ENCODE measurements at places on chromosomes 5 and 9. TPM values are rescaled to one million over a fixed set of nuclear protein-coding genes. Genes with fewer than 3 reads are reported as not detected.
A peak's percentile ranks its signal among the peaks of the same experiment; 100 is the strongest.

The PTCD2 gene
- total RNA-seq: 6.6 TPM

The MCTP1 gene
- total RNA-seq: 38.9 TPM

The ABCA2 gene
- 32.8 TPM for total RNA-seq

The CCDC187 gene
- total RNA-seq: not detected

The IPO11 gene
- 31.7 TPM for total RNA-seq

The PCDH12 gene
- 9.3 TPM for total RNA-seq

The PCDHGB3 gene
- 4.9 TPM for total RNA-seq

The NEUROG1 gene
- not detected for total RNA-seq

The TLR4 gene
- 31.3 TPM for total RNA-seq

The HTR4 gene
- total RNA-seq: 0.33 TPM

The TCF7 gene
- 1.6 TPM for total RNA-seq

The IL5 gene
- not detected for total RNA-seq

The GABBR2 gene
- total RNA-seq: not detected

The TOR2A gene
- total RNA-seq: 4.9 TPM

The FBXL7 gene
- 22.1 TPM for total RNA-seq

DNA sequence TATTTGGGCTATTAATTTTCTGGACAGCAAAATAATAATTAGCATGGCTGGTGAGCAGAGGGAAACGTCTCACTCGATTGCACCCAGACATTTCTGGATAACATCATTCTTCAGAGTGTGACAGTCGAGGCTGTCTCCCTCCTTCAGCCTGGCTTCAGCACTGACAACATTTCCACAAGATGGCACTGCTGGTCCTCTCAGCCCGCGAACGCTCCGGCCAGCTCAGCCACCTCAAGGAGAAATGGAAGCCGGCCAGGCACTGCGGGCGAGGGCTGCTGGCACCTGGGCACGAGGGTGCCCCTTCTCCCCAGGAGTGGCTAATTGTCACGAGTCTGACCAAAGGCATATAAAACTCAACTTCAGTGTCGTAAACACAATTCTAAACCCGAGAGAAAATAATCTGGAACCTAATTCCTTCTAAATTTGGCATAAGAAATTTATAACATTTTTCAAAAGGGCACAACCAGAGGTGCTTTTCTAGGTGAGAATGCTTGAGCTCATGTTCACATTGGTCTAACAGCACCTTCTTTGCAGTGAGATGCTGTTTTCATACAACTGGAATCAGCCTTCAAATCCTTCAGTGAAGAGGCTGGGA lies 65.9 kb downstream of the DAP start:
- peak; percentile 87 for DNase-seq

DNA sequence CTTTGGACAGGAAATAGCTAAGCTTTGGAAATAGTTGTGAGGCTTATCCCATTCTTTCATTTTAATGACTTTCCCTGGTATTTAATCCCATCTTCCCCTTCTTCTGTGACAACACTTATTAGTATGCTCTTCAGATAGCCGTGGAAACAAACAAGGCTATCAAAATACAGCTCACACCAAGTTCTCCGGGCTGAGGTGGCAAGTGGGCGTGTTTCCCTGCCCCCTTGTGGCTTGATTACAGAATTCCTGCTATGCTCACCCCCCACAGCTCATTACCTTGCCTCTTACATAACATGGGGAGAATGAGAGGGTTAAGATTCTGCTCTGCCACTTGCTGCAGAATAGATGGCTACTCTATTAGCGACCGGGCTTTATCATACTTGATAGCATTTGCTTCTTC lies 437.1 kb upstream of the TLE4 start:
- DNase-seq: no peak

- DNase-seq: no peak
These were observed 308.0 kb upstream of the IRX2 start for GRCh38 chr5:3059488-3059887.

DNA sequence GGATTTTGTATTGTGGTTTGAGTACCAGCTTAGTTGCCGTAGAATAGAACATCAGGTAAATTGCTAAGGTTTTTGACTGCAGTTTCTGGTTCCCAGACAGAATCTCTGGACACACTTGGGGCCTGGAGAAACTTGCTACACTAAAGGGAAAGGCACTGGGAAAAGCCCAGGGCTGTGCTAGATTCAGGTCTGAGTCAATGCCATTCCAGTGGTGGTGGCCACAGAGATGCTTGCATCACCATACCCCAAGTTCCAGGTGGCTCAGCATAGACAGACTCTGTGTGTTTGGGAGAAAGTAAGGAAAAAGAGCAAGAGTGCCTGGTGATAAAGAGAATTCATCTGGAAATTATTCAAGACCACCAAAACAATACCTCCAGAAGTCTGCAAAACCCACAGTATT lies 120.6 kb downstream of the HMHB1 start:
- no peak for DNase-seq

DNA sequence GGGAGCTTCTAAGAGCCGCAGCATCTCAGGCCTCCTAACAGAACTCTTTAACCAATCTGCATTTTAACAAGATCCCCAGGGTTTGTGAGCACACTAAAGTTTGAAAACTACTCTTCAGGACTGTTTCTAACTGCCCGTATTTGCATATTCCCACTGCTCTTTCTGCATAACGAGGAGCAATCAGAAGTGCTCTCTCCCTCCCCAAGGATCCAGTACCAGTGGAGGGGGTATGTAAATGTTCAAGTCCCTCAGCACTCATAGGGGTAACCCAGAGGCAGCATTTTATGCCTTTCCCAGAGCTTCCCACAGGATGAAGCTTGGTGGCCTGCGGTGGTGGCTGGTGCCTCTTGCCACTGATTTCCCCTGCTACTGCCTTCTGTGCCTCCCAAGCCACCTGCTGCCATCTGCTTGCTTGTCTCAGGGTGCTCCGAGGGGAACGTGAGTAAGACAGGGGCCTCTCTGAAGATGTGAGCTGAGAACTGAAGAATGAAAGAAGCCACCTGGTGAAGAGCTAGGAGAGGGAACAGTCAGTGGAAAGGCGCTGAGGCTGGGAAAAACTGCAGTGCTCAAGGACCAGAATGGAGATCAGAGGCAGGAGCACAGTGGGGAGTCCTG lies 30.0 kb upstream of the PPP1R2B start:
- no peak for DNase-seq

- DNase-seq: no peak
These were observed 48.4 kb upstream of the PWWP2A start for GRCh38 chr5:160167624-160168165.

- DNase-seq: no peak
These were observed 31.2 kb downstream of the NIPSNAP3B start for GRCh38 chr9:104795082-104795481.

GRCh38 chr9:85079349-85079748 lies 409.8 kb downstream of the NTRK2 start:
- no peak for DNase-seq

DNA sequence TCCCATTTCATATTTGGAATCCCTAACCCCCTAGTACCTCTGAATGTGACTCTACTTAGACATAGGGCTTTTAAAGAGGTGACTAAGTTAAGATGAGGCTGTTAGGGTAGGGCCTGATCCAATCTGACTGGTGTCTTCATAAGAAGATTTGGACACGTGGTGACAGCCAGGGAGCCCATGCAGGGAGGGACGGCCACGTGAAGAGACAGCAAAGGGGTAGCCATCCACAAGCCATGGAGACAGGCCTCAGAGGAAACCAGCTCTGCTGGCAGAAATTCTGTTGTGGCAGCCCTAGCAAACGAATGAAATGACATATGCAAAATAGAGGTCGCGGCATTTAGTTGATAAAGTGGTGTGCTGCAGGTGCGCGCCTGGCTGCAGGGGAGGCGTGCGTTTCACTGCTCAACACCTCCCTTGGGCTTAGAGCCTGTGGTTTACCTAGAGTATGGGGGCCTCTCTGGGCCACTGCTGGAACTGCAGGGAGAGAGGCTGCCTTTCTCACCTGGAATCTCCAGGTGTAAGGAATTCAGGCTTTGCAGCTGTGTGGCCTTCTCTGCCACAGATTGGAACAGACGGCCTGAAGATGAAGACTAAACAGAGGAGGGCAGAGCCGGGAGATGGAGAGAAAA lies 7.1 kb upstream of the AFAP1L1 start:
- DNase-seq: no peak

DNA sequence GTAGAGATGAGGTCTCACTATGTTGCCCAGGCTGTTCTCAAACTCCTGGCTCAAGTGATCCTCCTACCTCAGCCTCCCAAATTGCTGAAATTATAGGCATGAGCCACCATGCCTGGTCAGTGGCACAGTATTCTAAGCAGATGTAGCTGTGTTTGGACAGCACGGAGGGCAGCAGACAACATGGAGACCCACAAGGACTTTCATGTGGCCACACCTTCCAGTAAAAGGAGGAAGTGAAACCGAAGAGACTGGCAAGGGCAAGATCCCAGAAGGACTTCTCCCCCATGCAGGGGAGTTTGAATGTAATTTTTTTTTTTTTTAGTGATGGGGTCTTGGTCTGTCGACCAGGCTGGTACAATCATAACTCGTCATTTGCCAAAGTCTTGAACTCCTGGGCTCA lies 172.2 kb downstream of the TRPM3 start:
- DNase-seq: no peak

DNA sequence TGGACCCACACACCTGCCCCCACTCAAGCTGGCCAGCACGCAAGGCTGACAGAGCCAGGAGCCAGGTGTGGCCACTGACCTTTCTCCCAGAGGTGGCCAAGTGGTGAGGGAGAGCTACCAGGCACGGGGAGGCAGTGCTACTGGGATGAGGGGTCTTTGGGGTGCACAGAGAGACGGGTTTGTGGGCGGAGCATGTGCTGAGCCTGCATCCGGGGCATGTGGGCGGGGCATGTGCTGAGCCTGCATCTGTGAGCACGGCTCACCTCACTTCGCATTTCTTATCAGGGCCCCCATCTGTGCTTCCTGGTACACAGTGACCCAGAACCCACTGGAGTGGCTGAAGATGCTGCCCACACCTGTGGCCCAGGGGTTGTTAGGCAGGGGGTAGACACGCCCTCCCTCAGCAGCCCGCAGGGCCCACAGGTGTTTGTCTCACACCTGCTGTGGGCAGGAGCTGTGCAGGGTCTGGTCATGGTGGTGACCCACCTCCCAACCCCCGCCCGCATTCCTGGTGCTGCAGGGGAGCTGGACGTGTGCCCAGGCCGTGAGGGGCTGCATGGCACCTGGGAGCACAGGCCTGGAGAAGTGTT lies 21.5 kb downstream of the CCDC187 start:
- no peak for DNase-seq

- no peak for DNase-seq
These were observed 2.3 kb downstream of the CRB2 start for GRCh38 chr9:123358181-123358905.

- no peak for DNase-seq
These were observed at the start of gene IL4 for GRCh38 chr5:132673939-132674630. Gene IL4 (plus strand): TSS chr5:132673989. CDS start chr5:132674051, 62 bp downstream.

DNA sequence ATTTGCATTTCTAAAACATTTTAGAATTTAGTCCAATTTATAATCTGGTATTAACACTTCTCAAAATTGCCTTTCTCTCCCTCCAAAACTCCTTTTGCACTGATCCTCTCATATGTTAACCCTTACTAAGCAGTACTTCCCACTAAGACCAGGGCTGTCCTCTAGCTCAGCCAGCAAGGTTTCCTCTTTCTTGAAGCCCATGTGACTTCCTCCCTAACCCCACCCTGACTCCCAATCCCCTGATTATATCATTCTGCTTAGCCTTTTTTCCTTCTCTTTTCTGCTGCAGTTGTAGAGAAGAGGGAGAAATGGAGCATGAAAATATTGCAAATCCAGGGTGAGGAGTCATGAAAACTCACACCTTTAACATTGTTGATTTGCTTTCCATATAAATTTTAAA lies 241.7 kb downstream of the MCTP1 start:
- DNase-seq: no peak

- no peak for DNase-seq
These were observed 53.0 kb upstream of the SIMC1 start for GRCh38 chr5:176185133-176185733.

DNA sequence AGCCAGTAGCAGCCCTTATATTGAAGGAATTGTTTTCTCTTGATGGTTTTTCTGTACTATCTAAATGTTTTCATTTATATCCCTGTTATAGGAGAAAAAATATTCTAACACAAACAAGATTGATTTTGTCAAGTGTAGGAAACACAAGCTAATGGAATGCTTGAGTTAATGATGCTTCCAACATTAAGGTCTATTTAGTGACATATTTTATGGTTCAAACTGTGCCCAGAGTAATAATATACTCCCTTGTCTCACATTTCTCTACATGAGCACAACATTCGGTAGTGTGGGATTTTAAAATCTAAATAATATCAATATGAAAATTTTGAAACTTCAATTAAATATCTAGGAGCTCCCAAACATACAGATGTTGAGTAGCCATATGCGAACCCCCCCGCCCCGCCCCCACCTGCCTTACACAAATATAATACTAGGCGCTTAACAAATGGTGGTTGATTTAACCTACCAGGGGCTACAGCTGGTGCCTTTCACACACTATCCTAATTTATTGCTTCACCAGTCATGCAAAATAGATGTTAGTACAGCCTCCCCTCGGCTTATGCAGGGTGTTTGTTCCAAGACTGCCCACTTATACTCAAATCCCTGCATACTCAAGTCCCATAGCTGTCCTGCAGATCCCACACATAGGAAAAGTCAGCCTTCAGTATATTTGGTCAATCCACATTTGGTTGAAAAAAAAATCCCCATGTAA lies 124.1 kb upstream of the ACO1 start:
- no peak for DNase-seq

DNA sequence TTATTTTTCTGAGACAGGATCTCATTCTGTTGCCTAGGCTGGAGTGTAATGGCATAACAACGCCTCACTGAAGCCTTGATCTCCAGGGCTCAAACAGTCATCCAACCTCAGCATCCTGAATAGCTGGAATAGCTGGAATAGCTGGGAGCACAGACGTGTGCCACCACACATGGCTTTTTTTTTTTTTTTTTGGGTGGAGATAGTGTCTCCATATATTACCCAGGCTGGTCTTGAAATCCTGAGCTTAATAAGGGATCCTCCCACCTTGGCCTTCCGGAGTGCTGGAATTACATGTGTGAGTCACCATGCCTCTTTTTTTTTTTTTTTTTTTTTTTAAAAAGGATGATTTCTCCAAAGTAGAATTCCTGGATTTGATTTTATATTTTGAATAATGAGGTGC lies 60.7 kb downstream of the NSD1 start:
- no peak for DNase-seq

- DNase-seq: no peak
These were observed 38.0 kb downstream of the WHRN start for GRCh38 chr9:114467226-114467750.

DNA sequence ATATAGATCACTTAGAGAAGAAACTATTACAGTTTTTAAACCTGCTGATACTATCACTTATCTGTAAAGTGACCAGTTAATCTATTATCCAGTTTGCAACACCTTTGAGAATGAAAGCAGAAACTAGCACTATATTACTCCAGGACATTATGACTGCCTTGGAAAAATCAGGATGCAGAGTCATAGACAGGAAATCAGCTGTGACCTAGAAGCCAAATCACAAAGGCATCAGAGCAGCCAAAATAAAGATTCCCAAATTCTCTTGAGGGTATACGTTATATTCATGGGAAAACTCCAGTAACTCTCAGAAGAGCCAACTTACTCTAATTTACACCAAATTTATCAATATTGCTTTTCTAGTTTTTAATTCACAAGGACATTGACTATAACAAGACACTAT lies 49.9 kb downstream of the CDO1 start:
- DNase-seq: no peak

All from posterior vena cava (tissue), 2 donors.